Activated CD4-positive, alpha-beta T cell treated with anti-CD3 and anti-CD28 coated beads for 36 hours (primary cell): ENCODE measurements at places on chromosomes 2 and 18. TPM values are rescaled to one million over a fixed set of nuclear protein-coding genes. Genes with fewer than 3 reads are reported as not detected.

GRCh38 chr2:153455403-153455802, 23.2 kb downstream of the RPRM start:
- H3K27ac ChIP-seq = no peak overlapping the region
- no peaks in the 10 kb centered on the region for H3K36me3 ChIP-seq
- no peaks in the 10 kb centered on the region for H3K4me1 ChIP-seq
- no peak overlapping the region for H3K4me3 ChIP-seq

- peaks cover 48% of the 10 kb centered on the region for H3K27me3 ChIP-seq
- no peaks in the 10 kb centered on the region for H3K36me3 ChIP-seq
- H3K4me1 ChIP-seq = peaks cover 2% of the 10 kb centered on the region
- no peak overlapping the region for H3K4me3 ChIP-seq
Observed at GRCh38 chr2:31581124-31581795, 522 bp upstream of the SRD5A2 start.

The ERICH2 gene
- total RNA-seq = not detected

- H3K27me3 ChIP-seq = no peaks in the 10 kb centered on the region
- no peaks in the 10 kb centered on the region for H3K36me3 ChIP-seq
- no peaks in the 10 kb centered on the region for H3K4me1 ChIP-seq
Observed at GRCh38 chr18:60596928-60597327, 224.4 kb upstream of the MC4R start.

GRCh38 chr2:158999458-158999857, 31.0 kb downstream of the TANC1 start:
- peaks cover 1% of the 10 kb centered on the region for H3K27me3 ChIP-seq
- peaks cover 2% of the 10 kb centered on the region for H3K4me1 ChIP-seq
- no peak for DNase-seq
- H3K27ac ChIP-seq = no peak overlapping the region
- H3K36me3 ChIP-seq = no peaks in the 10 kb centered on the region

DNA sequence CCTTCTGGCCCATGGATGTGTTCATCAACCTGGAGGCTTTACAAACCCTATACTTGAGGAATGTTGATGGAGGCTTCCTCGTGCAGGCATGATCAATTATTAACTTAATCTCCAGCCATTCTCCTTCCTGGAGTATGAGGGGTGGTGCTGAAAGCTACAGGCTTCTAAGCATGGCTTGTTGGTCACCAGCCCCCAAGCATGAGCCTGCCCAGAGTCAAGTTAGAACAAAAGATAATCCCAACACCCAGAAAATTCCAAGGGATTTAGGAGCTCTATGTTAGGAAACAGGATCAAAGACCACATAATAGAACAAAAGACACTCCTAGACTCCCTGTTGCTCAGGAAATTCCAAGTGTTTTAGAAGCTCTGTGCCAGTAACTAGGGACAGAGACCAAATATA, 63.1 kb downstream of the FAM171B start:
- DNase-seq = no peak
- no peaks in the 10 kb centered on the region for H3K4me1 ChIP-seq
- no peak overlapping the region for H3K27ac ChIP-seq
- no peak overlapping the region for H3K4me3 ChIP-seq

The RAD51AP2 gene
- total RNA-seq = not detected

GRCh38 chr2:231666171-231667095, 41.9 kb upstream of the PTMA start:
- H3K27ac ChIP-seq = no peak overlapping the region
- H3K4me3 ChIP-seq = no peak overlapping the region
- H3K36me3 ChIP-seq = no peaks in the 10 kb centered on the region
- no peak for DNase-seq

DNA sequence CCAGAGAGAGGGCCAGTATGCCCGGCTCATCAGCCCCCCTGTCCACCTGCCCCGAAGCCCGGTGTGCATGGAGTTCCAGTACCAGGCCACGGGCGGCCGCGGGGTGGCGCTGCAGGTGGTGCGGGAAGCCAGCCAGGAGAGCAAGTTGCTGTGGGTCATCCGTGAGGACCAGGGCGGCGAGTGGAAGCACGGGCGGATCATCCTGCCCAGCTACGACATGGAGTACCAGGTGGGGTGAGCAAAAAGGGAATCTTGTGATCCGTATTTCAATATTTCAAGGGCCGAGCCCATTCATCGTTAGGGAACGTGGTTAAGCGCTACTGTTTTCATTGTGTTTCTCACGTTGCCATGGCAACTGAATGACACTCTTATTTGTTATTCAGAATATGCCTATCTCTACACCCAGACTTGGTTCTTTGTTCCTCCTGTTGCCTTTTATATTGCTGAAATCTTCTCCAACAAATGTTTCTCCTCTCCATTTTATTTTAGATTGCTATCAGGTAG, 81.5 kb downstream of the NRP2 start:
- H3K36me3 ChIP-seq = no peaks in the 10 kb centered on the region
- H3K4me3 ChIP-seq = no peak overlapping the region
- H3K27ac ChIP-seq = no peak overlapping the region
- peaks cover 3% of the 10 kb centered on the region for H3K4me1 ChIP-seq
- DNase-seq = peak; percentile 65
- H3K27me3 ChIP-seq = peaks cover 20% of the 10 kb centered on the region

DNA sequence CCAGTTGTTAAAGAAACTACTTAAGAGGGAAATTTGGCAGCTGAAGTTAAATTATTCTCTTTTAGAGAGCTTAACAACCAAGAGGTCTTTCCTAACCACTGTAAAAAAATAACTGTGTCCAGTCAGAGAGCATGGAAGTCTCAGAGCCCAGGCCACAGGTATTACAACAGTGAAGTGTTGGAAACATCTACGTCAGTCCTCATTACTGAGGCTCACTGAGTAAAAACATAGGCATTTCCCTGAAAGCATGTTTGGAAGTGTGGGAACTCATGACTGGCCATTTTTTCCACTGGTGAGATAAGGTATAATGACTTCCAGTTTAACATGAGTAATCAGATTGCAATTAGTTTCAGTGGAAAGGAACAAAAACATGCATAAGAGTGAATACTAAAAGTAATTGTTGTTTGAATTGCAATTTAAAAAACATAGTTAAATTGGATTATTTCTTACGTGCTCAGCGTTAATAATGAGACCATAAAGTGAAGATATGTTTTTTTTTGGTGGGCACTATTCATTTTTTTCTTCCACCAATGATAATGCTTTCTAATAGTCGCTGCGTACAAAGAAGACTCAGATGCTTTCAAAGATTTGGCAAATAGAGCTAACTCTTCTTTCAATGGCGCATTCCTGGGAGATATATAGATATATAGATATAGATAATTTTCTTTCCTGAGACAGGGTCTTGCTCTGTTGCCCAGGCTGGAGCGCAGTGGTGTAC, 60.8 kb downstream of the EFEMP1 start:
- no peak for DNase-seq
- H3K36me3 ChIP-seq = no peaks in the 10 kb centered on the region
- H3K27me3 ChIP-seq = no peaks in the 10 kb centered on the region
- no peaks in the 10 kb centered on the region for H3K4me1 ChIP-seq
- H3K27ac ChIP-seq = no peak overlapping the region
- no peak overlapping the region for H3K4me3 ChIP-seq

DNA sequence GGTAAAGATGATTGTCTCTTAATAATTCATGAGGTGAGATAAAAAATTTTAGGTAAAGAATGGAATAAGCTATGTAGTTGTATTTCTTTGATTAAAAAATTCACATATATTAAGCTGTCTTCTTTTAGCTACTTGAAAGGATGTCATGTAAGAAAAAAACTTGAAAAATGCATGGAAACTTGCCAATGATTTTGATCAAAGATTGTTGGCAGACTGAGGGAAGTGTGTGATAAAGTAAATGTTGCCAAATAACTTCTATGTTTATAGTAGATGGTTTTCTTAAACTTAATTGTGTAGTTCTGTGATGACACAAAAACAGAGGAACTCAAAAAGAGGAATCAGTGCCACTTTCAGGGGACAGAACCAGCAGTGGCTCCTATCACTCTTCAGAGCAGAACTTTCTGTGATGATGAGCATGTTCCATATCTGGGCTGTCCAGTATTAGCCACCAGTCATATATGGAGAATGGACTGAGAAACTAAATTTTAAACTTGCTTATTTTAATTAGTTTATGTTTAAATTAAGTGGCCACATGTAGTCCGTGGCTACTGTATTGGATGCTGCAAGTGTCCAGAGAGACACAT, 51.9 kb upstream of the SLC38A11 start:
- H3K27ac ChIP-seq = no peak overlapping the region
- H3K4me1 ChIP-seq = no peaks in the 10 kb centered on the region
- no peaks in the 10 kb centered on the region for H3K36me3 ChIP-seq
- DNase-seq = no peak
- no peak overlapping the region for H3K4me3 ChIP-seq
- peaks cover 8% of the 10 kb centered on the region for H3K27me3 ChIP-seq

DNA sequence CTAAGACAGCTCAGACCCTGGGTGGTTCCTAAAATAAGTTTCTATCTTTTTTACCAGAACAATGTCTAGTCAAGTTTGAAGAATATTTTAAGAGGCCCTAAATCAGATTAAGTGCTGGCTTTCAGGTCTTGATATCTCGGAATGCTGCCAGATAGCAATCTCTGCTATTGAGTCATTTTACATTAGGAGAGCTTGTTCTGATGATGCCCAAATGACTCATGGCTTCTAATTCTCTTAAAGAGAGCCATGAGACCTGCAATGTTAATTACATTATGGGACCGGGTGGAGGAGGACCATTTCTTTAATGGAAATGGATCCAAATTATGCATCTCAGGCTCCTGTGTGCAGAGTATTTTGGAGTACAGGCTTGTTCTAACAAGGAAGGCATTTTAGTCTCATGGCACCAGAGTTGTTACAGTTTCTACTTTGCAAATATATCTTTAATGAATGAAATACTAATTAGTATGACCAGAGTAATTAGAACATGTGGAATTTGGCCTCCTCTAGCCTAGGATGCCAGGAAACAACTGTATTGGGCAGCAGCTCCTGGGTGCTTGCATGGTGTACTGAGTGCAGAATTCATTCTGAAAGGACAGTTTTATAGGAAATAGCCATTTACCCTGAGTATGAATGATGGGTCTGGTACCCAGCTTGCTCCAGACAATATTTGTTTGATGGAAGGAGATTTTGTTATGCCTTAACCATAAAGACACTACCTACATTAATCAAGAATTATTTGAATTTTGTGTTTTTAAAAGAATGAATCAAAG, 94.0 kb upstream of the SULT1C3 start:
- DNase-seq = no peak
- H3K4me1 ChIP-seq = no peaks in the 10 kb centered on the region
- no peak overlapping the region for H3K4me3 ChIP-seq

The SP9 gene
- not detected for total RNA-seq

The ZNF385B gene
- not detected for total RNA-seq

The GNAL gene
- total RNA-seq = 0.21 TPM

DNA sequence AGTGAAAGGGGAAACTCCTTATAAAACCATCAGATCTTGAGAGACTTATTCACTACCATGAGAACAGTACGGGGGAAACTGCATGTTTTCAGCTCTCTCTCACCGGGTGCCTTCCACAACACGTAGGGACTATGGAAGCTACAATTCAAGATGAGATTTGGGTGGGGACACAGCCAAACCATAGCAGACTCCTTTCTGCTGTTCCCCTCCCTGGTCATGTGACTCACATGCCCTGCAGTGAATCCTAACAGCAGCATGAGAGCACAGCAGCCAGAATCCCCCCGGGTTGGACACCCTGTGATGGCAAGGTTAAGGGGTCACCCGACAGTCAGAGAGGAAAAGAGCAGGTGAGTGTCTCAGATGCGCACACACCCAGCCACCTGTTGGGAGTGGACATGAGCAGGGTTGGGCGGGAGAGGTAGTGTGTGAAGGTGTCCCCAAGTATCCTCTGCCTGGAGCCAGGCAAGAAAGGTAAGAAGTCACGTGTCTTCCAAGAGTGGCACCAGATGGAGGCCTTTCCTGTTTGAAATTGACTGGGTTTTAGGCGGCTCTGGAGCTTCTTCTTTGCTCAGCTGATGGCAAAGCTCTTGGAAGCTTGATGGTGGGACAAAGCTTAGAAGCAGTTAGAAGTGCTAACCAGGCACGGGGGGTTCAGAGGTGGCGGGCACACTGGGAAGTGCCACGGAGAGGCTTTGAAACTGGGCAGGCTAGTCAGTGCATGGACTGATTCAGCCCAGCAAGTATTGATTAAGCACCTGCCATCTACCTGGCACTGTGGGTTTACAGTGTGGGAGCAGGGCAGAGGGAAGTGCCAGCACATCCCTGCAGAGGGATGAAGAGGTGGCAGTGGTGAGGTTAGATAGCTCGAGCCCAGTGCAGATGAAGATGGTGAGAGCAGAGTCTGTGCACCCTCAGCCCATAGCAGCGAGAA, 68.7 kb downstream of the RHOB start:
- no peaks in the 10 kb centered on the region for H3K4me1 ChIP-seq
- DNase-seq = no peak
- H3K36me3 ChIP-seq = no peaks in the 10 kb centered on the region

The COBLL1 gene
- not detected for total RNA-seq

- peaks cover 1% of the 10 kb centered on the region for H3K4me1 ChIP-seq
- no peak for DNase-seq
- H3K27me3 ChIP-seq = no peaks in the 10 kb centered on the region
- H3K27ac ChIP-seq = no peak overlapping the region
Observed at GRCh38 chr2:20035955-20036666, 15.3 kb downstream of the LAPTM4A start.

The HOXD3 gene
- total RNA-seq = not detected

DNA sequence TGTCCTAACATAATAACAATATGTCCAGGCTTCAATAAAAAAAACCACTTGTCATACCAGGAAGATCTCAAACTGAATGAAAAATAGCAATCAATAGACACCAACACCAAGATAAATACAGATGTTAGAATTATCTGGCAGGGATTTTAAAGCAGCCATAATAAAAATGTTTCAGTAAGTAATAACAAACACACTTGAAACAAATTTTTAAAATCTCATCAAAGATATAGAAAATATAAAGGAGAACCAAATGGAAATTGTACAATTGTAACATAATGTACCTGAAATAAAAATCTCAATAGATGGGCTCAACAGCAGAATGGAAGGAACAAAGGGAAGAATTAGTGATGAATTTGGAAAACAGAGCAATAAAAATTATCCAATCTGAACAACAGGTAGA, 128.1 kb downstream of the LYPD6 start:
- H3K4me3 ChIP-seq = no peak overlapping the region
- no peak overlapping the region for H3K27ac ChIP-seq
- H3K4me1 ChIP-seq = peaks cover 1% of the 10 kb centered on the region
- no peaks in the 10 kb centered on the region for H3K27me3 ChIP-seq

DNA sequence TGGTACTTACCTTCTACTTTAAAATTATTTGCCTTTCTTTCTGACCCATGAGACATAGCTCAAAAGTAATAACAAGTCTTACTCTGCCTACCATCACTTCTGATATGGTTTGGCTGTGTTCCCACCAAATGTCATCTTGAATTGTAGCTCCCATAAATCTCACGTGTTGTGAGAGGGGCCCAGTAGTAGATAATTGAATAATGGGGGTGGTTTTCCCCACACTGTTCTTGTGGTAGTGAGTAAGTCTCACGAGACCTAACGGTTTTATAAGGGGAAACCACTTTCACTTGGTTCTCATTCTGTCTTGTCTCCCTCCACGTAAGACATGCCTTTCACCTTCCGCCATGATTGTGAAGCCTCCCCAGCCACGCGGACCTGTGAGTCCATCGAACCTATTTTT, 47.5 kb downstream of the GALNT3 start:
- H3K27ac ChIP-seq = no peak overlapping the region
- H3K4me1 ChIP-seq = no peaks in the 10 kb centered on the region
- no peaks in the 10 kb centered on the region for H3K27me3 ChIP-seq
- H3K36me3 ChIP-seq = no peaks in the 10 kb centered on the region
- no peak for DNase-seq

The SUCLG1 gene
- total RNA-seq = 68.9 TPM
